ENCODE measurements at places on chromosomes 2 and 18.

GRCh38 chr18:46894124-46894523 is 23.2 kb downstream of the PIAS2 start:
- no peak for DNase-seq

DNA sequence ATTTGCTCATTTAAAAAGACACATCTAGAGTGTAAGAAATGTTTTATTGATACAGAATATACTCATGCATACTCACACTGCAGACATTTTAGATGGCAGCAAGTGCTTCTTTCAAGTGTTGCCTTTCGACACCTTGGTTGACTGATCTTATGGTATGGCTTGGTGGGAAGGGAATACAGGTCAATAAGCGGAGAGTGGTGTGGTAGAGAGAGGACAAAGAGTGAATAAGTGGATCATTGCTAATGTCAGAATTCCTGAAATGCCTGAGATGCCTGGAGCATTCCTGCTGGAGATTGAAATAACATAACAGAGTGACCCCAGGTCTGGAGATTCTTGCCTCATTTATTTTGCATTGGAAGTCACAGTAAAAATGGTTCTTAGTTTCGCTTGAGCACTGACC is 76.7 kb downstream of the RND3 start:
- no peak for DNase-seq

GRCh38 chr18:10685484-10685883 is 159.7 kb downstream of the NAPG start:
- DNase-seq: no peak

DNA sequence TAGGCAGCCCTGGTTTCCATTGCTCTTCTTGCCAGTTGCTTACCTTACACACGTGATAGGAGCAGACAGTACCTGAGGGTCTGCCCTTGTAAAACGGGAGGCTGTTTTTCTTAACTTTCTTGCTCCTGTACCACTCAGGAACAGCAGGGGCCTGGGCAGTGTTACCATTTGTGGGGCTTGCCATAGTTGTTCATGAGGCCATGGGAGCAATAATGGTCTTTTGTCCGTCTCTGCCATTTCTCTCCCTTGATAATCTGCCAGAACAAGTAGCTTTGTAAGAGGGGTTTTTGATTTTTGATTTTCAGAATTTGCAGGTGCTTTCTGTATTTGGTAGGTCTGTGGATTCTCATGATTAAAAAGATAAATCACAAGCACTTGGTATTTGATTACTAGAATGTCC is 259.0 kb downstream of the PHLPP1 start:
- DNase-seq: no peak

GRCh38 chr2:37469126-37469525 is 124.7 kb downstream of the QPCT start:
- DNase-seq: no peak

DNA sequence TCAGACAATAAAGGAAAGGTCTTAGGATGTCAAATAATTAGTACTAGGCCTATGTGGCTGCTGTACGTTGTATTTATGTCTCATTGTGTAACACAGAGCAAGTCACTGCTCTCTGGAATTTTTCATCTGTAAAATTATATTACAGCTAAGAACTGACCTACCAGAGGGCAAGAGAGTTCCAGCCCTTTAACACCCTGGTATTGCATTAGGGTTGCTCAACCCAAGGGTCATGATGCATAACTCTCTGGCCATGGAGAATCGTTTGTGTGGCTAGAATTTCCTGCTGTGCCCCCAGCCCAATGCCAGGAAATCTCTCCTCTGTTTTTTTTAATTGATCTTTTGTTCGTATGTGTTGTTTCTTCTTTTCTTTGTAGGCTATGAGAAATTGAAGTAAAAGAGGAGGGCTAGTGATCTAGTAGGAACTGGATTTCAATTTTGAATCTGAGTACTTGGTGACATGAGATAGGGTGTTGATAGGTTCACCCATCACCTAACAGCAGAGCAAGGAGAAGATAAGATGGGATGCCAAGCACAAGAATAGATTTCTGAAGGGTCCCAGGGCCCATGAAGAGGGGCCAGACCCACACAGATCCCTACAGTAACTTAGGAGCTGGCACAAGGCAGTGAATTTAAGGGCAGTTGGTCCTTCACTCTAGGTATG is 571.2 kb upstream of the TNP1 start:
- no peak for DNase-seq

DNA sequence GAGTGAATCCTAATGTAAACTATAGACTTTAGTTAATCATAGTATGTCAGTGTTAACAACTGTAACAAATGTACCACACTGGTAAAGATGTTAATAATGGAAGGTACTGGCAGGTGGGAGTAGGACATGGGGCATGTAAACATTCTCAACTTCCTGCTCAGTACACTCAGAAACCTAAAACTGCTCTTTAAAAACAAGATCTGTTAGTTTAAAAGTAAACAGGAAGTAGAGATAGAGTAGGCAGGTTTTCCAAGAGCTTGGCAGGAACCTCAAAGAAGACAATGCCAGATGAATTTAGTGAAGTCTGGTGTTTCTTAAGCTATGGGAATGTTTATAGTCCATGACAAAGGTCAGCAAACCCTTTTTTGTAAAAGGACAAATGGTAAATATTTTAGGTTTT is 46.6 kb downstream of the CCDC138 start:
- no peak for DNase-seq

Measured in right forelimb (tissue), 1 donor.